Occipital lobe (tissue), 3 donors: ENCODE measurements at places on chromosomes 6 and 20. TPM values are rescaled to one million over a fixed set of nuclear protein-coding genes. Genes with fewer than 3 reads are reported as not detected.

DNA sequence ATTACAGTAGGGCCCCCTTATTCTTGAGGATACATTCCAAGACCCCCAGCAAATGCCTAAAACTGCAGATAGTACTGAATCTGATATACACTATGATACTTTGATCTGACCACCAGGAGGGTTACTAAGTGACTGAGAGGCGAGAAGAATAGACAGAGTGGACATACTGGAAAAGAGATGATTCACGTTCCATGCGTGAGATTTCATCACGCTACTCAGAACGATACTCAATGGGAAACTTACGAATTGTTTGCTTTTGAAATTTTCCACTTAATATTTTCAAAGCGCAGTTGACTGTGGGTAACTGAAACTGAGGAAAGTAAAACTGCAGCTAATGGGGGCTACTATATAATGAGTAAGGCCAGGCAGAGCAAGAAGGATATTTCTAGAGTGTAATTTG, 60.8 kb downstream of the STX11 start:
- DNase-seq = no peak

DNA sequence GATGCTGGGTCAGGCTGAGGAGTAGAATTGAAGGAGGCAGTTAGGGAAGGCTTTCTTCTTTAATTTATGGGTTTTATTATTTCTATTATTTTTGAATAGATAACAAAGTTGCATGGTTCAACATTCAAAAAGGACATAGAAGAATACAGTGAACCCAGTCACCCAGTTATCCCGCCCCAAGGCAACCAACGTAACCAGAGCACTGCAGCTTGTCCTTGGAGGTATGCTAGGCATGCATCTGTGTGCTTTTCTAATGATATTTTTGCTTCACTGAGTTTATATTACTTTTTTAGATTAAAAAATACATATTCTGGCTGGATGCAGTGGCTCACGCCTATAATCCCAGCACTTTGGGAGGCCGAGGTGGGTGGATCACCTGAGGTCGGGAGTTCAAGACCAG, 47.4 kb upstream of the DSN1 start:
- DNase-seq = no peak

DNA sequence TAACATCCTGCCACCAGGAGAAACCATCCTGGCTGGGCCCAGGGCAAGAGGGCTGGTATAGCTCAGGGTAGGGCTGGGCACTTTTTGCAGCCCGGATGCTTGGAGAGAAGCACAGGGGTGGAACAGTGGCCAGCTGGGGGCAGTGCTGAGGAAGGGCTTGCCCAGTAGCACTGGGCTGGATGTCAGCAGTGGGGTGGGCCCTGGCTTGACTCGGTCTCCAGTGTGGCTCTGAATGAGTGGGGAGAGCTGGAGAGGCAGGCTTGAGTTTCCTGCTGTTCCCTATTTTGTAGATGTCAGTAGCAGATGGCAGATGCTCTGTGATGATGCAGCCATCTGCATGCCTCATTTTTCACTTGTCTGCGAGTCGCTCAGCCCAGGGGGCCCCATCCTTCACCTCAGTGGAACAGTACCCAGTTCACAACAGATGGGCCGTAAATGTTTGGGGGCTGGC, 56.3 kb upstream of the TULP1 start:
- DNase-seq = no peak

DEFB124 gene
- total RNA-seq = not detected

DNA sequence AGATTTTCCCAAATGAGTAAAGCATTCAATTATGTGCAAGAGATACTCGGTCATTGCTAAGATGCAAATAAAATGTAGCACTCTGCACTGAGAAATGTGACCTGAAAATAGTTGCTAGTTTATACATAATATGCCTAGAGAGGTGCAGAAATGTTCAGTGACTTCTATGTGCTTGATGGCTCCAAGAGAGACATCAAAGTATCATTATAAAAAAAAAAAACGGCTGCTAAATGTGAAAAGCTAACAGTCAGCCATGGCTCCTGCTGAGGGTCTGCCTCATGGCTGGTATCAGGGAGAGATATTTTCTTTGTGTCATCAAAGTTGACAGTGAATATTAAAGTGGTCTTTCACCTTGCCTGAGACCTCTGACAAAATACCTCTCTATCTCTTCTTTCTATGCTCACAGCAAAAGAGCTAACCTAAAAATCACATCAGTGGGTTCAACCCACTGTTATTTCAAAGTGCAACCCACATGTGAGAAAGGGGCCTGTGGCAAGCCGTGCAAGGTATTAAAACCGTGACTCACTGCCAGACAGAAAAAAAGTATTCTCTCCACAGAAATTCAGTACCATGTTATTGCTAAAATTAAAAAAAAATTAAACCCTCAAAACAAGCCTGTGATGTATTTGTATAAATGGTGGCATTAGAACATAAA, 259.0 kb downstream of the HIVEP2 start:
- no peak for DNase-seq

TSHZ2 gene
- total RNA-seq = 0.31 TPM

MRPS26 gene
- total RNA-seq = 36.0 TPM

GRCh38 chr20:63243604-63244247, 8.0 kb downstream of the BIRC7 start:
- no peak for DNase-seq

DNA sequence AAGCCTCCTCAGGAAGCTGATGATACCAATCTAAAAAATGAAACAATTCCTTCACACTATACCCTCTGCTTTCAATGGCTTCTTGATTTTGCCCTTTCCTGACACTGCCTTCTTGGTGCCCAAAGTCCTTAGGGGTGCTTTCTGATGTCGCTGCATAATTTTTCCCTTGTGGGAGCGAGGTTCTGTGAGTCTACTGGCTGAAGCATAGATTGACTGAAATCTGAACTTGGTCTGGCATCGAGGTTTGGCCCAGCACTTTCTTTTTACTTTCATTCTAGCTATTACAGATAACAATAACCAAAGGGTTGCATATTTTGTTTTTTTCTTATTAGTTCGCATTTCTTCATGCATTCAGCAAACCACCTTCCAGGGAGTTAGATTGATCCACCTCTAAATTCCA, 65.8 kb downstream of the E2F3 start:
- DNase-seq = no peak
